ENCODE measurements at places on chromosomes 2 and 18.

- no peak for DNase-seq
Observed at GRCh38 chr2:54901224-54901986, 148.8 kb downstream of the RTN4 start.

- DNase-seq, result no peak
Observed at GRCh38 chr18:63241317-63241712, 78.3 kb downstream of the BCL2 start.

DNA sequence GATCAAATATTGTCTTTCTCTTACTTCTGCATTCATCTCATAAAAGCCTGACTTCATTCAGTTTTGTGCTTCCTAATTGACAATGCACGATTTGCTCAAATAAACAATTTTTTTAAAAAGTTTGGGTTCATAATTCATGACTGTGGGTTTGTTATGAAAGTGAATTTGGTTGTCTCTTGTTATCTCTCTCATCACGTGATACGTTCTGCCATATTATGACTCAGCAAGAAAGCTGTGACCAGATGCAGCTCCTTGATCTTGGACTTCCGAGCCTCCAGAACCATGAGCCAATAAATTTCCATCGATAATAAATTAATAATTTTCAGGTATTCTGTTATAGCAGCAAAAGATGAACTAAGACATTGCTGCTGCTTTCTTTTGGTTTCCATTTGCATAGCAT is 156.5 kb upstream of the LRATD1 start:
- no peak for DNase-seq

GRCh38 chr2:12741380-12741779 is 24.6 kb downstream of the TRIB2 start:
- no peak for DNase-seq

GRCh38 chr2:173101687-173102086 is 26.0 kb downstream of the MAP3K20 start:
- DNase-seq, result no peak

DNA sequence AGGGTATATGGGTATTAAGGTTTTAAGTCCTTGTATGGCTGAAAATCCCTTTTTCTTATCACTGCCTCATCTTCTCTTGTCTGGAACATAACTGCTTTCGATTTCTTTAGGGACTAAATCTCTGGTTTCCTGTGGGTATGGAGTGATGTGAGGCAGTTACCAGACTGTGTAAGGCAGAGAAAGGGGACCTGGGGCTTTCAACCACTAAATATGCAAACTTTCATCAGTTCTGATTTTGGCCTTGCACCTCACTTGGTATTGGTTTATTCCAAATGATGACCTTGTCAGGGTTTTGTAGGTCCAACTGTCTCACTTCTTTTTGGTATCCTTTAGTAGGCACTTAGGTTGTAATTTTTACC is 9.3 kb downstream of the MAP4K4 start:
- DNase-seq, result no peak

- no peak for DNase-seq
Observed at GRCh38 chr2:12222554-12222953, 476.1 kb downstream of the LPIN1 start.

- no peak for DNase-seq
Observed at GRCh38 chr2:166464187-166464586, 29.9 kb downstream of the SCN7A start.

- no peak for DNase-seq
Observed at GRCh38 chr2:60538101-60538500, 15.4 kb downstream of the BCL11A start.

DNA sequence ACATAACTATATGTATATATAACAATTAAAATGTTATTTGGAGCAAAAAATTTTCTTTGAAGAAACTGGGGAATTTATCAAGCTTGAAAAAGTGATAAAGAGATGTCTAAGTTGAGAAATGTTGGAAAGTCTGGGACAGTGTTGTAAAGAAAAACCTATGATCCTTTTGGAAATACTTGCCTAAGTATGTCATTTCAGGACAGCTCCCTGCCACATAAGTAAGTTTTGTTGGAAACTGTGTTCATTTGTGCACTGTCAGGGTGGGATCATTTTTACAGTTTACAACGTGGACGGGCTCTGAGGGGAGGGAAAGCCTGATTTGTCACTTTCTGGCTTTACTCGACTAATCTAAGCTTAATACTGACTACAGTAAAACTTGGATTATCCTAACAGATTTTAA is 10.4 kb upstream of the COL3A1 start:
- no peak for DNase-seq

- no peak for DNase-seq
Observed at GRCh38 chr18:9130806-9131205, 5.8 kb upstream of the ANKRD12 start.

GRCh38 chr2:160522951-160523710 is 29.5 kb upstream of the RBMS1 start:
- DNase-seq, result no peak

GRCh38 chr2:217360781-217361482 is 501.1 kb upstream of the TNP1 start:
- peak; percentile 81 for DNase-seq

GRCh38 chr2:16390561-16390960 is 275.1 kb downstream of the CYRIA start:
- DNase-seq, result no peak

- no peak for DNase-seq
Observed at GRCh38 chr18:51251625-51252024, 54.1 kb upstream of the MEX3C start.

DNA sequence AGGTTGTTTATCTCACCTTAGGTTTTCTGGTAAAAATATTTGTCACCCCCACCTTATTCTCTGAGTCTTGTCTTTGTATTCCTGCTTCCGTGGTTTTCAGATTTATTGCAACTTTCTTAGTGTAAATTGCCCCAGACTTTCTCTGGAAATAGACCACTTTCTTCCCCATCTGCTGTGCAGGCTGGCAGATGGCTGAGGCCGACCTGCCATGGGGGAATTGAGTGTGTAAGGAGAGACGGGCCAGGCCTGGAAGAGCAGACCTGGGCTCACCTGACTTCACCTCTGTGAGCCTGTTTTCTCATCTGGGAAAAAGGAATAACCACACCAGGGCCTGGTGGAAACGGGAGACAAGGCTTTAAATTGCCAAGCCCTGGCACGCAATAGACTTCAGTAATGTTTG is 44.9 kb downstream of the ACKR3 start:
- no peak for DNase-seq

DNA sequence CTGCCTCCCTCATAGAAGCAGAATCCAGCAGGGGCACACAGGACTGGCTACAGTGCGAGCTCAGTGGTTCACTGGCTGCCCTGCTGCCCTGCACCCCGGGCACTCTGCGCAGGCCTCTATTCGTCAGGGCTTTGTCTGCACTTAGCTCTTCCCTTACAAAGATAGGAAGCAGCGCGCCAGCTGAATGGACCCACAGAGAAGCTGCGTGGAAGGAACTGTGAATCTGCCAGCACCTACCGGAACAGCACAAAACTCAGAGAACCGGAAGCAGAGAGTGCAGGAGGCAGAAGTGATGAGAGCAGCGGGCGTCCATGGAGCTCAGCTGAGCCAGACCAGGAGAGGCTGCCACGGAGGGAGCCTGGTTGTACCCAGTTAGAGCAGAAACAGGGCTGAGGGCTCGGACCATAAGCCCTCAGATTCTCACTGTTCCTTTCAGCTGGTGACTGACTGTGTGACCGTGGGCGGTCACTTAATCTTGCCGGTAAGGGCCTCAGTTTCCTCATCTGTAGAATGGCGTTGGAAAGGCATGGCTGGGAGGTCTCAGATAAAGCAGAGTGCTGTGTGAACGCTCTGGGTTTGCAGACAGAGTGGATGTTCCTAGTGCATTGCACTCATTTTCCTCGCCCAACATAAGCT is 23.1 kb upstream of the SLC66A3 start:
- DNase-seq, result no peak

GRCh38 chr2:9527995-9528787 is 27.4 kb downstream of the ADAM17 start:
- DNase-seq, result no peak

GRCh38 chr2:175463589-175464310 is 282.2 kb upstream of the ATP5MC3 start:
- DNase-seq, result no peak

DNA sequence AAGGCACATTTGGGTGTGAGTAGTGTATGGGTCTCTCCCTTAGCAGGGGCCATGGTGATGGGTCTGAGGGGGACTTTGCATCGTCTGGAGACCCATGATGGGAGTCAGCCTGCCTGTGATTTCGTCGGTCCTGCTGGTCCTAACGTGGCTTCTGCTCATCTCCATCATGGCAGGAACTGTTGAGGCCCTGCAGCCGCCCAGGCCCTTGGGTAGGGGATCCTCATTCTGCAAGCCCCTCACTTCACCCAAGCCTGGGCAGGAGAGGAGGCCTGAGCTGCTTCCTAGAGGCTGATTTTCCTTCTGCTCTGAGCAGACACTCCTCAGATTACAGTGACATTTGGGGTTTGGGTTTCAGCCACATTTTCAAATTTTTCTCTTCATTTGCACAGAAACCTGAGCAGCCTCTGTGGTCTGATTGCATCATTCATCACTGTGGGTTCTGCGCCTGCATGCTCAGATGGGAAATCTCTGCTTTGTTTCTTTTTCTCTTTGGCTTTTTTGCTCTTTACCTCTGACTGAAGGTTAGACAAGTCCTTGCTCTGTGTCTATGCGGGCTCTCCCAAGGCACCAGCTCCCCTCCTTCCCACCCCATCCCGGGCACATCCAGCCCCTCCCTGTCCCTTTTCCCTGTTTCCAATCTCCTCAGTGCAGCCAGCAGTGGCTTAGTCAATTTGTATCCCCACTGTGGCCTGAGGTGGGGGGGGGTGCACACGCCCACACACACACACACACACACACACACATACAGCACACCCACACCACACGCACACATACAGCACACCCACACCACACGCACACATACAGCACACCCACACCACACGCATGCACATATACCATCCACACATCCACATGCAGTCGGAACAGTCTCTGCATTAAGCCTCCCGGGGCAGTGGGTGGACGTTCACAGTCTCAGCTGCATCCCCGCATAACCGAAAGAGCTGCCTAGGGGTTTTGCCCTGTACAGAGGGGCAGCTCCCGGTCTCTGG is 305.4 kb upstream of the HS6ST1 start:
- DNase-seq, result peak; percentile 91

GRCh38 chr18:12990123-12990475 is 1.1 kb upstream of the CEP192 start:
- no peak for DNase-seq

GRCh38 chr2:167438206-167438605 is 549.9 kb downstream of the XIRP2 start:
- peak; percentile 59 for DNase-seq

DNA sequence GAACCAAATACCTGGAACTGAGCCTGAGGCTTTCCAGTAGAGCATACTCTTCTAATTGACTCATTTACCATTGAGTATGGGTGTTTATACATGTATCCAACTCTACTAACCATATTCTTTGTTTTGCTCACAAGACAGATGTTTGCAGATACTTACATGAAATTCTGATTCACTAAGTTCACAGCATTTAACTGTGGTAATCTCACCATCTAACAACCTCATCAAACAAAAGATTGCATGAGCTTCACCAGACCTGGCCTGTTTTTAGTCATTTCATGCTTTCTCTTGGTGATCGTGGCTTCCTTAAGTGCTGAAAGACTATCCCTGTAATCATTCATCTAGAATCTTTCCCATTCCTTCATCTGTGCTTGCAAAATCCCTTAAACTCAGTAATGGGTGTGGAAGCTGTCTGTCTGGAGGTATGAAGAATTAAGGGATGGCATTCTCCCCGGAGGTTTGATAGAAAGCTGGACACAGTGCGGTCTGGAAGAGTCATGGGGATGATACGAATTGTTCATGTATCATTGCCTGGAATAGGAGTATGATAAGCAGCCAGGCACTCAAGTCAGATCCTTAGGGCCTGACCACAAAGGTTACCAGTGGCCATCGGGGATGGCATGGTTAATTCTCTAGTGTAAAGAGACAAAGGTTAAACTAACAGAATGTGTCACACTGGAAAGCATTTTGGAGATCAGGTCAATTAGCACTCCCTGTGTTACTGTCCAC is 42.0 kb upstream of the IL1R1 start:
- DNase-seq, result no peak

GRCh38 chr2:170339322-170339721 is 161.4 kb downstream of the MYO3B start:
- no peak for DNase-seq

- no peak for DNase-seq
Observed at GRCh38 chr2:191396794-191397193, 151.6 kb downstream of the MYO1B start.

DNA sequence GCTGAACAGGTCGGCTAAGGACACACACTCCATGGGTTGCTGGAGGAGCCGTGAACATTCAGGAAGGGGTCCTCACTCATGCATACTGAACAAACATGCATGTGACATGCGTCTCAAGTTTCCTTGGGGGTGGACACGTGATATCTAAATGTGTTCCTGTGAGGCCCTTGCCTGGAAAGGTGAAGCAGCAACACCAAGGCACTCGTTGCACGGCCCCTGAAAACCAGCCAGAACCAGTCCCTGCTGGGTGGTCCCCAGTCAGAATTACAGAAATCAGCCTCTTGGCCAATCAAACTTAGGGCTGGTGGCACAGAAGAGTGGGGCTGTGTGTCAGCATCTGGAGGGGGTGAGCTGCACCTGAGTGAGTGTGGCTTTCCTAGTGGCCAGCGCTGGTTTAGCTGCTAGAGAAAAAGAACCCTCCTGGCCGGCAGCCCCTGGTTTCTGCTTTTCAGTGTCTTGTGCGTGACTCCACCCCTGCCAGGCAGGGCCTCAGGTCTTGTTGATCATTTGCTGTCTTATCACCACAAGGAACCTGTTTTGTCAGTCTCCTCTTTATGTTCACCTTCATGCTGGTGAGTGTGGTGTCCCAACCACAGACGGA is 3.2 kb upstream of the AQP12B start:
- DNase-seq, result no peak

- DNase-seq, result peak; percentile 7
Observed at GRCh38 chr2:437756-438393, 150.0 kb upstream of the ALKAL2 start.

DNA sequence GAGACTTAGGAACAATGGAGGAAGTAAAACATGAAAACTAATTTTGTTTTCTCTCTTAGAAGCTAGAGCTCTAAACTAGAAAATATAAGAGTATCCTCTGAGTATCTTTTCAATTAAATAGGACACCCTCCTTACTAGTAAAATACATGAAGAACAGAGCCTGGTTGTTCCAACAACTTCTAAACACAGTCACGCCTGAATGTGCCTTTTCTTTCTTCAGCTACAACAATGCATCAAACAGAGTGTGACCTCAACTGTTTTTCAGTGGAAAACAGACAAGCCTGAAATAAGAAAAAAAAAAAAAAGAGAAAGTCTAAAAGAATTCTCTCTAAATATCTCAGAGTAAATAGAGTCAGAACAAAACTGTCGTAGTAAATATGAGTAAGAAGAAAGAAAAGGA is 928.8 kb downstream of the CNTNAP5 start:
- no peak for DNase-seq

GRCh38 chr2:176832086-176832485 is 380.5 kb upstream of the HNRNPA3 start:
- no peak for DNase-seq
